ENCODE measurements at places on chromosomes 3 and 15. TPM values are rescaled to one million over a fixed set of nuclear protein-coding genes. Genes with fewer than 3 reads are reported as not detected.

Gene EBLN2
- total RNA-seq, result 12.2 TPM

Gene CAV3
- not detected for total RNA-seq

Gene RNF168
- 22.6 TPM for total RNA-seq

Gene PRSS50
- total RNA-seq, result not detected

GRCh38 chr3:189158034-189158433, 13.7 kb upstream of the TPRG1 start:
- no peak for DNase-seq
- no peaks in the 10 kb centered on the region for H3K27me3 ChIP-seq
- no peaks in the 10 kb centered on the region for H3K36me3 ChIP-seq
- H3K4me1 ChIP-seq, result no peaks in the 10 kb centered on the region
- H3K4me3 ChIP-seq, result no peak overlapping the region

DNA sequence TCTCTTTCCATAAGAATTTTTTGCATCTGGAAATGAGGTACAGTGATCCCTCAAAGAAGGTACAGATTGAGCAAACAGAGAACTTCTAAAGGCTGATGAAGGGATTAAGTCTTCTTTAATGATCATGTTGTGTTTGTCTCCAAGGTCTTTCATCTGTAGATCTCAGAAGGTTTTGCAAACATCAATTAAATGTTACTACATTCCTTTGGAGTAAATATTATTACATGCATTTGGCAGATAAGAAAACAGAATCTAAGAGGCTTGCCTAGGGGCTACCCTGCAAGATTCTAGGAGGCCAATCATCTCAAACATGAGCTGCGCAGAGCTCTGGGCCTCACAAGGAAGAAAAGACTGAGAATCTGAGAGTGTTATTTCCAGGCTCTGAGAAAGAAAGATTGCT, 70.9 kb upstream of the LPP start:
- no peaks in the 10 kb centered on the region for H3K36me3 ChIP-seq
- no peak overlapping the region for H3K4me3 ChIP-seq
- H3K27me3 ChIP-seq, result no peaks in the 10 kb centered on the region
- DNase-seq, result no peak
- H3K4me1 ChIP-seq, result no peaks in the 10 kb centered on the region

DNA sequence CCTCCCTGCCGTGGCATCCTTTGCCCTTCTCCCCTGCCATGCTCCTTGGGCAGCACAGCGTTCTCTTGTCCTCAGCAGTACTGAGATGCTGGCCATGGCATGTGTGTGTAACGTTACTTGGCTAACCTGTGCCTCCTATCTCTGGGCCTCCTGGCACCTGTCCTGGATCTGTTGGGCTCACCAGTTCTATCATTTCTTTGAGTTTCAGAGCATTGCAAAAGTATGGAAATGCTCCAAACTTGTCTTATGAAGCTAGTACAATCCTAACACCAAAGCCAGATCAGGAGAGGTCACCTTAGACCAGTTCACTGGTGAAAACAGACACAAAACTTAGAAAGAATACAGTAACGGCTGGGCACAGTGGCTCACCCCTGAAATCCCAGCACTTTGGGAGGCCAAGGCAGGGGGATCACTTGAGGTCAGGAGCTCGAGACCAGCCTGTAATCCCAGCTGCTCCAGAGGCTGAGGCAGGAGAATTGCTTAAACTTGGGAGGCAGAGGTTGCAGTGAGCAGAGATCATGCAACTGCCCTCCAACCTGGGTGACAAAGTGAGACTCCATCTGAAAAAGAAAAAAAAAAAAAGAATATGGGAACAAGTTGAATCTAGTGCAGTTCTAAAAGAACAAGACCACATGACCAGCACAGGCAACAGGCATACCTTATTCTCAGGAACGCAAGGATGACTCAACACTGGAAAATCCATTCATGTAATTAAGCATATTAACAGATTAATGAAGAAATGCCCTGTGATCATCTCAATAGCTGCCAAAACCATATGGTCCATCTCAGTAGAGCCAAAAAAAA, 62.4 kb upstream of the TRPM1 start:
- H3K36me3 ChIP-seq, result no peaks in the 10 kb centered on the region
- H3K4me1 ChIP-seq, result no peaks in the 10 kb centered on the region
- H3K27me3 ChIP-seq, result no peaks in the 10 kb centered on the region

GRCh38 chr3:58034738-58035523, 26.7 kb downstream of the FLNB start:
- peaks cover 10% of the 10 kb centered on the region for H3K4me1 ChIP-seq
- peak overlapping the region; percentile 24 for H3K27ac ChIP-seq
- H3K4me3 ChIP-seq, result no peak overlapping the region
- H3K27me3 ChIP-seq, result no peaks in the 10 kb centered on the region

DNA sequence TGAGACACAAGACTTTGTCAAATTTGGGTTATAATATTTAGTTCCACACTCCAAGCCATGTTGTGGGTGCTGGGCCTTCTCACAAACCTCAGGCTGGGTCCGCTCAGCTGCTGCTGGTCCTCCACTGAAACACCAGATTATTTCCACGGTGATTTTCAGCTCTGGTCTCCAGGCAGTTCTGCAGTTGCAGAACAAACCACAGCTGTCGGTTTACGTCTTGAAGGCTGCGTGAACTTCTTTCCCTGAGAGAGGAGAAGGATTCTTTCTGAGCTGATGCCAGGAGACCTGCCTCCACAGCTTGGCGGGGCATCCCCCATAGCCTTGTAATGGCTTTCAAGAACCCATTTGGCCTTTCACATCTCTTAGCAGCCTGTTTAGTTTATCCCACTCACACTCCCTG, 16.2 kb downstream of the GALNT15 start:
- no peak overlapping the region for H3K4me3 ChIP-seq
- H3K27ac ChIP-seq, result no peak overlapping the region
- H3K27me3 ChIP-seq, result no peaks in the 10 kb centered on the region
- DNase-seq, result no peak
- no peaks in the 10 kb centered on the region for H3K36me3 ChIP-seq

DNA sequence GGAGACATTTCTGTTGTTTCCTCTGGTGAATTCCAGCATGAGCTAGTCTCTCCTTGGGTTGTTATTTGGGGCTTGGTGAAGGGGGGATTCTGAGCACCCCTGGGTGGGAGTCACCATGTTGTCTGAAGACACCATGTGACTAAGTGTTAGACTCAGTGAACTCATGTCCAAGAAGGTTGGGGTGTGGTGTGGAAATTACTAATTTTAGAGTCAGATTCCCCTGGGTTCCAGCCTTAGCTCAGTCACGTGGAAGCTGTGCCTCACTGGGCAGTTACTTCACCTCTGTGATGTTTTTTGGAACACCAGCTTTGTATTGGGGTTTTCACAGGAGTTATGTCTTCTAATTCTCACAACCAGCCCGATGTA, 171.5 kb downstream of the RPLP1 start:
- no peaks in the 10 kb centered on the region for H3K27me3 ChIP-seq
- no peak overlapping the region for H3K4me3 ChIP-seq
- no peak overlapping the region for H3K27ac ChIP-seq

DNA sequence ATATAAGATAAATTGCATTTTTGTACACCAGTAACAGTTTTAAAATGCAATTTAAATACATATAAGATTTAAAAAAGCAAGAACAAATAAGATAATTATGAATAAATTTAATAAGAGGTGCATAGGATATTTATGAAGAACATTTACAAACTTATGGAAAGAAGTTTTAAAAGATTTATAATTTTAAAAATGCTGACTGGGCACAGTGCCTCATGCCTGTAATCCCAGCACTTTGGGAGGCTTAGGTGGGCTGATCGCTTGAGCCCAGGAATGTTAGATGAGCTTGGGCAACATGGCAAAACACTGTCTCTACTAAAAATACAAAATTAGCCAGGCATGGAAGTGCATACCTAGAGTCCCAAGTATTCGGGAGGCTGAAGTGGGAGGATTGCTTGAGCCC, 37.8 kb downstream of the EOMES start:
- no peak for DNase-seq
- no peaks in the 10 kb centered on the region for H3K36me3 ChIP-seq
- H3K4me3 ChIP-seq, result no peak overlapping the region
- H3K27ac ChIP-seq, result no peak overlapping the region
- no peaks in the 10 kb centered on the region for H3K27me3 ChIP-seq

DNA sequence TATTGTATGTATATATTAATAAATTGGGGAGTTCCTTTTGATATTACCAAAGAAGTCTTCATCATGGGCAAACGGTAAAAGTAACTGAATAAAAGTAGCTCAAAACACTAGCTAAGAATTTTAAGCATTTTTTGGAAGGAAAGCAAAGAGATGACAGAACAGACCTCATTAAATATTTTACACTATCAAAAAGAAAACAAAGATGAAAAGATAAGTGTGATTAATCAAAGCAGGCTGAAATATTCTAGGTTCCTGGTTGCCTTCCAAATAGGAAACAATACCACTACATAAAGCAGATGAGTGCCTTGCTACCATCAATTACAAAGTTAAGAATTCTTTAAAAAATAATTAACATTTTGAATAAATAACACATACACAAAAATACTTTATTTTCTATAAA, 3.6 kb downstream of the NKIRAS1 start:
- no peak for DNase-seq
- H3K27ac ChIP-seq, result no peak overlapping the region
- H3K27me3 ChIP-seq, result no peaks in the 10 kb centered on the region
- peaks cover 16% of the 10 kb centered on the region for H3K36me3 ChIP-seq
- peaks cover 14% of the 10 kb centered on the region for H3K4me1 ChIP-seq
- no peak overlapping the region for H3K4me3 ChIP-seq

DNA sequence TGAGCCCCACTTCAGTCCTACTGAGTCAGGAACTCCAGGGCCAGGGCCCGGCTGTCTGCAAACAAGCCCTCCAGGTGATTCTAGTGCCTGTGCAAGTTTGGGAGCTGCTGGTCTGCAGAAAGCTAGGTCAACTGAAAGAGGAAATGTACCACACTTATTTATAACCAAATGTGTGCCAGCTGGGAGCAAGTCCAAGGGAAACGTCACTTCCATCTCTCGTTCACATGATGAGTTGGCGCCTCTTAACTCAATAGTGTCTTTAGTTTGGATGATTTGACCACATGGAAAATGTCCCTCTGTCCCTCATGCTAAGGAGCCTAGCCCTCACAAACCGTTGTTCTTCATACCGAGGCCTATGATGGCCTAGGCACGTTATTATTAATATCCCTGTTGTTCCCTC, 43.2 kb downstream of the GOLGA8S start:
- no peaks in the 10 kb centered on the region for H3K36me3 ChIP-seq
- H3K27ac ChIP-seq, result no peak overlapping the region
- H3K4me1 ChIP-seq, result no peaks in the 10 kb centered on the region
- H3K27me3 ChIP-seq, result no peaks in the 10 kb centered on the region
- H3K4me3 ChIP-seq, result no peak overlapping the region
